ENCODE measurements at places on chromosomes 1 and 21. TPM values are rescaled to one million over a fixed set of nuclear protein-coding genes. Genes with fewer than 3 reads are reported as not detected.

DNA sequence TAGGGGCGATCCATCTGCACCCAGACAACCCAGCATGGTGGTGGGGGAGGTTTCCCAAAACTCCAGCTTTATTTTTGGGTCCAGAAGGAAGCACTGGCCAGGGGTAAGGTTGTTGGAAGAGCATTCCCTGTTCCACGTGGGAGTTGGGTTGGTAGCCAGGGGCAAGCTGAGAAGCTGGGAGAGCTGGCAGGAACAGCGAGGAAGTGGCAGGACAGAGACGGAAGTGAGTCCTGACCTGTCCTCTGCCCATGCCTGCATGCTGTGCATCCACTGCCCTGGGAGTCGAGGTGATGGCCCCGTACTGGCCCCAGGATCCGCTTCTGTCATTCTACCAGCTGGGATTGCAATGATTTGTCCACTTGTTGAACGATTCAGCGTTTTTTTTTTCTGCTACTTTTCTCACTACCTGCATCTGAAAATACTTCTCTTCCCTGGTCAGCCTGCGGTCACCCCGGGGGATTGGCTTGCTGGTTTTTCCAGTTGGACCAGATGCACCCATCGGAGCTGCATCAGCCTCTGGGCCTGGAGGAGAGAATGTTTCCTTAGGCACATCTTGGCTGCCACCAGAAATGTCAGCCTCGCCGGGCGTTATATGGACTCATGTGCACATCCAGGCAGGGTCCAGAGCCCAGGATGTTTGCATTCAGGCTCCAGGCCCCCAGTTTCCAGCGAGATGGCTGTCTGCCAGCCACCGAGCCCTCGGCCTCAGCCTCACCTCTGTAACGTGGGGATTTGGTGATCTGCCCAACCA, 28.3 kb upstream of the TMPRSS2 start:
- no peak for DNase-seq

- DNase-seq: no peak
These were observed 1720.2 kb downstream of the MRPL39 start for GRCh38 chr21:23886828-23887724.

GRCh38 chr1:190738317-190738716, 260.7 kb upstream of the BRINP3 start:
- no peak for DNase-seq

- no peak for DNase-seq
These were observed 71.1 kb upstream of the CD34 start for GRCh38 chr1:207981976-207982375.

- DNase-seq: no peak
These were observed 7.5 kb upstream of the G0S2 start for GRCh38 chr1:209667708-209668107.

DNA sequence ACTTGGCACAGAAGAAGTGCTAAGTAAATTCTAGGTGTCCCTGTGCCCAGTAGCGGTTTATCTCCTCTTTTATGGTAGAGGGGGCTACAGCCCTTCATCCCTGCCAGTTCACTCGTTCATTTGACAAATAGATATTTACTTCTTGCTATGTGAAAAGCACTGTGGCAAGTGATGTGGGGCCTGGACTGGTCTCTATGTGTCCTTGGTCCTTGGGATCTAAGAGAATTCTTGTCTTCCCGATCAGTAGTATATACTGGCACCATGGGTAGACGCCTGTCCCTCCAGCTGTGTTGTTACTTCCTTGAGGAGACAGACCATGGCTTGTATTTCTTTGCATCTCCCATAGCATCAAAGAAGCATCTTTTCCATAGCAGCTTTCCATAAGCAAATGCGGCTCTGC, 29.7 kb downstream of the EIF2D start:
- DNase-seq: no peak

- no peak for DNase-seq
These were observed 306.9 kb downstream of the ASTN1 start for GRCh38 chr1:176857632-176858031.

DNA sequence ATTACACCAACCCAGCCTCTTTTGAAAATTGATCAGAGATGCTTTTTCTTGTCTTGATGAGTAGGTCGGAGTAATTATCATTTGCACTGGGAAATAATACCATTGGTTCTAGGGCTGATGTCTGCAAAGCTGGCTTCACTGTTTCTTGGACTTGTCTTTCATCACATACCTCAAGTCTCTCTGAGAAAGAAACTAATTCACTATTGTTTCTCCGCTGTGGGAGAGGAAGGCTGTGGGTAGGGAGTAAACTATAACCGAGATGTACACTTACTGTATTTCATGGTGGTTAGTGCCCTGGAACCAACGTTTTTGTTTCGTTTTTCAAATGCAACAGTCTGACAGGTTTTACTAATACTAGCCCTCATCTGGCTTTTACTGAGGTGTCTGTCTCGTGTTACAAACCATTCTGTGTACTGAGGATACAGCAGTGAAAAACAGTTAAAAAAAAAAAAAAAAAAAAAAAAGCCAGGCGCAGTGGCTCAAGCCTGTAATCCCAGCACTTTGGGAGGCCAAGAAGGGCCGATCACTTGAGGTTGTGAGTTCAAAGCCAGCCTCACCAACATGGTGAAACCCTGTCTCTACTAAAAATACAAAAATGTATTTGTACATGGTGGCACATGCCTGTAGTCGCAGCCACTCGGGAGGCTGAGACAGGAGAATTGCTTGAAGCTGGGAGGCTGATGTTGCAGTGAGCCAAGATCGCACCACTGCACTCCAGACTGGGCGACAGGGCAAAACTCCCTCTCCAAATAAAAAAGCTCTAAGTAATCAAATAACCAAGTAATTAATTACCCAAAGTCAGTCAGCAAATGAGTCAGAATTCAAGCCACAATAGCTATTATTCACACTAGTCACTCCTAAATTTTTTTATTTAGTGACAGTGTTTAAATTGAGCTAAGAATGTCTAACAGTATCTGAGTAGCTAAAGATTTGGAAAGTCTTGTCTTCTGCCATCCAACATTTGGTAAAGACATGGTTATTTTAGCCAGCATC, 23.3 kb downstream of the TOMM20 start:
- no peak for DNase-seq

DNA sequence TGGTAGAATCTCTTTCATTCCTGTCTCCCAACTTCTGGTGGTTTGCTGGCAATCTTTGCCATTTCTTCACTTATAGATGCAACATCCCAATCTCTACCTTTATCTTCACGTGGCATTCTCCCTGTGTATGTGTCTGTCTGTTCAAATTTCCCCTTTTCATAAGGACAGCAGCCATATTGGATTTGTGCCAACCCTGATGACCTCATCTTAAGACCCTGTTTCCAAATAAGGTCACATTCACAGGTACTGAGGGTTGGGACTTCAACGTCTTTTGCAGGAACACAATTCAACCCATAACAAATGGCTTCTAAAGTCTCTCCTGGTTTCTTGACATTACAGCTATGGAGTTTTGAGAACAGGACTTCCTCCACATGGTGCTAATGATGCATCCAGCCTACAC, 84.5 kb upstream of the OLIG2 start:
- no peak for DNase-seq

- DNase-seq: no peak
These were observed 110.8 kb downstream of the LACTBL1 start for GRCh38 chr1:22861764-22862440.

GRCh38 chr1:232797856-232798510, 7.2 kb upstream of the MAP10 start:
- no peak for DNase-seq

Gene OR6F1
- total RNA-seq: not detected

Gene IVL
- not detected for total RNA-seq

Gene GBP2
- 12.8 TPM for total RNA-seq

Gene CLEC20A
- 0.23 TPM for total RNA-seq

Gene CDC42SE1
- 24.5 TPM for total RNA-seq

Gene TSPAN1
- 1.2 TPM for total RNA-seq

Gene KLF17
- not detected for total RNA-seq
